ENCODE measurements at places on chromosomes 6 and 20. TPM values are rescaled to one million over a fixed set of nuclear protein-coding genes. Genes with fewer than 3 reads are reported as not detected.

- no peak for DNase-seq
Observed at GRCh38 chr6:13472976-13473767, 14.2 kb downstream of the GFOD1 start.

RUNX2 gene
- 26.1 TPM for total RNA-seq

SFTA2 gene
- not detected for total RNA-seq

GRCh38 chr20:41205313-41205712, 68.0 kb downstream of the PLCG1 start:
- peak; percentile 32 for DNase-seq

DNA sequence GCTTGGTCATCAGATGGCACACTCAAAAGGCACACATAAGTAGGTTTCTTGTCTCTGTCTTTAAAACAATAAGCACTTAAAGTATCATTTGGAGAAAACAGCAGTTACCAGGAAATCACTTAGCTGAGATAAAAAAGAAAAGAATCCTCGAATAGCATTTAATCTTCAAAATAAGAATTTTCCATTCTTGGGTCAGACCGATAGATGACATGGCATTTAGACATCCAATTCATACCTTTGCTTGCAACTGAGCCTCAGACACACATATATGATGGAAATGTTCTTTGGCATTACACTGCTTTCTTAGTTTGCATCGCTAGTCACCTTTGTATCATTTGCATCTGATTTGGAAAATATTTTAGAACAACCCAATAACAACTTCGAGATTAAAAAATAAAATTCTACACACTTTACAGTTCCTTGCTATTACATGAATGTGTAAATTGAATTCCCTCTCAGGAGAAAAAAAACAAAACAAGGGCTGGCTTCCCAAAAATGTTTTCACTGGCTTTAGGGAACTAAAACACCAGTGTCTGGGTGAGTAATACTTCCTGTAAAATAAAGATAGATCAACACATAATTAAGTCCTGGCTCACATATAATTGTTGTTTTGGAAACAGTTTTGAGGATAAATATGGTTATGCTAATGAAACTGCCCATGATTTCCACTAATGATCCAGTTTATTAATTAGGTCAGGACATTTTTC, 1.3 kb upstream of the RNF217 start:
- peak; percentile 27 for DNase-seq

- DNase-seq, result no peak
Observed at GRCh38 chr6:42564506-42564825, 637 bp downstream of the UBR2 start.

NRN1 gene
- total RNA-seq, result 1.0 TPM

PTCHD4 gene
- 11.4 TPM for total RNA-seq

DNA sequence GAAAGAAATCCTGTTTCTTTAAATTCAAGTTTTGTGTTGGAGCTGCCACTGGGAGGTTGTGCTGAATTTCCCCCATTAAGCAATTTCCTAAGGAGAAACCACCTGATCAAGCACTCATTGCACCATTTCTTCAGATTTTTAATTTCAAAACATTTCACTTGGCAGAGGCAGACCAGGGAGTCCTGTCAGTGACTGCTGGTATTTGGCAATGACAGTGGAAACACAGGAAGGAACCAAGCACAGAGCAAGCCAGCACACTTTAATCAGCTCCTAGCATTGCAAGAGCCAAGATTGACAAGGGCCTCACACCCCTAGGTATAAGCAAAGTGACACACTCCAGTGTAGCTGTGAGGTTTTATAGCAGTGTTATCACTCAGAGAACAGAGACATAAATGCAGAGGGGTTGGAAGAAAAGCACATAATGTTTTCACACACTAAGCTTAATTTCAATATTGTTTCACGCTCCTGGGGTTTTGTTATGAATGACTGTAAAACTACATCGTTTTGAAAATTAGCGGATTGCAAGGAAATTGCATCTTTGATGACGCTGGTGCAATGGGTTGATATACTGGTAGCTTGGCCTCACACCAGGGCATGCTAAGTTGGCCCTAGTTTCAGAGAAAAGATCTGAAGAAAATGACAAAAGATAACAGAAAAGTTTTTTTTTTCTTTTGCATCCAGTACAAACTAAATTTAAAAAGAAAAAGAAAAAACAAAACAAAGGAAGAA, 768.4 kb downstream of the TFAP2A start:
- DNase-seq, result peak; percentile 56

GRCh38 chr20:50368813-50369224, 141.4 kb upstream of the PTPN1 start:
- peak; percentile 65 for DNase-seq

LST1 gene
- total RNA-seq, result not detected

GRCh38 chr6:156776840-156777576, at the start of gene ARID1B:
Gene ARID1B, plus strand, starts transcription at chr6:156777378. Its CDS starts 303 bp downstream, at chr6:156777681.
- DNase-seq, result peak; percentile 80
